KBM-7 (cell line): ENCODE measurements at places on chromosomes 16 and 17.

DNA sequence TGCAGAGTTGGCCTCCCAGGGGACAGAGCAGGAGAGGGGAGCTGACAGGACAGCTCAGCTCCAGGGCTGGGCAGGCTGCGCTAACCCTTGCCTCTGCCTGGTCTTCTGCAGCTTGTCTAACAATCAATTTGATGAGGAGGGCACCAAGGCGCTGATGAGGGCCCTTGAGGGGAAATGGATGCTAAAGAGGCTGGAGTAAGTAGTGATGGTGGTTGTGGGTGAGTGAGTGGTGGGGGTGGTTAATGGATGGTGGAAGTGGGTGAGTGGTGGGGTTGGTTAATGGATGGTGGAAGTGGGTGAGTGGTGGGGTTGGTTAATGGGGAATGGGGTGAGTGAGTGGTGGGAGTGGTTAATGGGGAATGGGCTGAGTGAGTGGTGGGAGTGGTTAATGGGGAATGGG is 22.0 kb upstream of the CPNE2 start:
- no peak for DNase-seq

- no peak for DNase-seq
Observed at GRCh38 chr17:45130681-45131615, 1.4 kb downstream of the PLCD3 start.

DNA sequence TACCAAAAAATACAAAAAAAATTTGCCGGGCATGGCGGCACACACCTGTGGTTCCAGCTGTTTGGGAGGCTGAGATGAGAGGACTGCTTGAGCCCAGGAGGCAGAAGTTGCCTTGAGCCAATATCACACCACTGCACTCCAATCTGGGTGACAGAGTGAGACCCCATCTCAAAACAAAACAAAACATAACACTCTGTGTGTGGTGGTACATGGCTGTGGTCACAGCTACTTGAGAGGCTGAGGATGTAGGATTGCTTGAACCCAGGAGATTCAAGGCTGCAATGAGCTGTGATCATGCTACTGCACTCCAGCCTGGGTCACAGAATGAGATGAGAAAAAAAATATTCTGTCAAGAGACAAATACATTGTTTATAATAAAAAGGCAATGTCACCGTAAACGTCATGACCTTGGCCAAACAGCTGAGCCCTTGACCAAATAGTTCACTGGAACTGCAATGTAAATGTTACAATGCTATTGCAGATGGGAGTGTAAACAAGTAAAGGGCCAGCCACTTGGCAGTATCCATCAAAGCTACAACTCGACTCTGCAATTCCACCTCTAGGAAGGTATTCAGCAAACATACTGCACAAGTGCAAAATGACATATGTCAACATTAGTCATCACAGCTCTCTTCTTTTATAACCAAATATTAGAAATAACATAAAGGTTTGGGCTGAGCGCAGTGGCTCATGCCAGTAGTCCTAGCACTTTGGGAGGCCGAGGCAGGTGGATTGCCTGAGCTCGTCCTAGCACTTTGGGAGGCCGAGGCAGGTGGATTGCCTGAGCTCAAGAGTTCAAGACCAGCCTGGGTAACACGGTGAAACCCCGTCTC is 16.9 kb downstream of the EARS2 start:
- DNase-seq = no peak

DNA sequence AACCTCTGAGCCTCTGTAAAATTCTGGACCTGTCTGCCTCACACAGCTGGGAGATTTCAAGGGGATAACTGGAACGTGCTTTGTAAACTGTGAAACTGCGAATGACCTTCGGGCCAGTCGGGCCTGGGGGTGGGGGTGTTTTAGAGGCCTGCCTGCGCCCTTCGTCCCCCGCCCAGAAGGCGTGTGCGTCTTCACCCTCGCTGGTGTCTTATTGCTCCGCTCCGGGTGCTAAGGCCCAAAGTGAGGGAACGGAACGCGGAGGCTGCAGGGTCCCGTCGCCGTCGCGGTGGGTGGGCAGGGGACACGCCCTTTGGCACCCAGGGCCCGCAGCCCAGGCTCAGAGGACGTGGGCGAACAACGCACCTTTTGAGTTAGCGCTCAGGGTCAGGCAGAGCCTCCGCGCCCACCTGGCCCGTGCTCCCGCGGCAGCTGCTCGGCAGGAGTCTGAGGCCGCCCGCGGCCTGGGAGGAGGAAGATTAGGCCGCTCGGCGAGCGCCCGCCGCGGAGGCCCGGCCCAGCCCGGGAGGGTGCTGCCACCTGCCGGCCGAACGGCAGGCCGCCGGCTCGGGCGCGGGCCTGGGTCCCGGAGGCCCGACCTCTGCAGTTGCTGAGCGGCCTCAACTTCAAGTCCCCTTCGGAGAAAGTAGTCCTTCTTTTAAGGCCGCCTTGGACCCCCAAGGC is 29.7 kb downstream of the DCAKD start:
- DNase-seq = peak; percentile 55

GRCh38 chr16:83205896-83206295 is 579.1 kb downstream of the CDH13 start:
- DNase-seq = no peak

DNA sequence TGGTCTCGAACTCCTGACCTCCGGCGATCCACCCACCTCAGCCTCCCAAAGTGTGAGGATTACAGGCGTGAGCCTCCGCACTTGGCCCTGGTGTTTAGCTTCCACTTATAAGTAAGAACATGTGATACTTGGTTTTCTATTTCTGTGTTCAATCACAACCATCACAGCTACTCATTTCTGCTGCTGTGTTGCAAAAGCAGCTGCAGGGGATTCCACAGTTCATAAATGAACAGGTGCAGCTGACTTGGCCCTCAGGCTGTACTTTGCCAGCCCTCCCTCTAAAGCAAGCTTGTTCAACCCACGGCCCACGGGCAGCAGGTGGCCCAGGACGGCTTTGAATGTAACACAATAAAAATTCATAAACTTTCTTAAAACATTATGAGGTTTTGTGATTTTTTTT is 79.2 kb downstream of the SLC39A11 start:
- DNase-seq = no peak

GRCh38 chr17:44941712-44942331 is 5.8 kb downstream of the KIF18B start:
- no peak for DNase-seq

GRCh38 chr16:62157544-62157943 is 121.3 kb upstream of the CDH8 start:
- no peak for DNase-seq

- no peak for DNase-seq
Observed at GRCh38 chr16:74825941-74826340, 51.3 kb upstream of the FA2H start.

GRCh38 chr17:61761827-61762226 is 101.5 kb downstream of the BRIP1 start:
- no peak for DNase-seq

- no peak for DNase-seq
Observed at GRCh38 chr16:56828647-56829046, 36.4 kb upstream of the SLC12A3 start.
